AG08395 (cell line): ENCODE measurements at places on chromosomes 2 and 18.

GRCh38 chr18:32530947-32531651, 60.4 kb upstream of the GAREM1 start:
- no peak for DNase-seq

DNA sequence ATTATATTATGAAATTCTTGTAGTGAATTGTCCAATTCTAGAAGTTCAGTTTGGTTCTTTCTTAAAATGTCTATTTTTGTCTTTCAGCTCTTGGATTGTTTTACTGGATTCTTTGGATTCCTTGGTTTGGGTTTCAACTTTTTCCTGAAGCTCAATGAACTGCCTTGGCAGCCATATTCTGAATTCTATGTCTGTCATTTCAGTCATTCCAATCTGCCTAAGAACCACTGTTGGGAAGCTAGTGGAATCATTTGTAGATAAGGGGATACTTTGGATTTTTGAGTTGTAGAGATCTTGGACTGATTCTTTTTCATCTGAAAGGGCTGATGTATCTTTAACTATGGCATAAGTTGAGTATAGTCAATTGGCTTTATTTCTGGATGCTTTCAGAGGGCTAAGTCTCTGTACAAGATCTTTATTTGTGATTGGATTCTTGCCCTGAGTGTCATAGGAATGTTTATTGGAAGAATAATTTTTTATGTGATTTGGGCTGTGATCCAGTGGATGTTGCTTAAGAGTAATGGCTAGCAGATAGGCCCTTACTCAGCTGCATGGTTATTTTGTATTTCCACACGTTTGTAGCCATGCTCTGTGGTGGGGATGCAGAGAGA, 42.3 kb downstream of the SERPINB7 start:
- DNase-seq = peak; percentile 53

- DNase-seq = no peak
Observed at GRCh38 chr2:114139542-114139941, 249.7 kb downstream of the ACTR3 start.

DNA sequence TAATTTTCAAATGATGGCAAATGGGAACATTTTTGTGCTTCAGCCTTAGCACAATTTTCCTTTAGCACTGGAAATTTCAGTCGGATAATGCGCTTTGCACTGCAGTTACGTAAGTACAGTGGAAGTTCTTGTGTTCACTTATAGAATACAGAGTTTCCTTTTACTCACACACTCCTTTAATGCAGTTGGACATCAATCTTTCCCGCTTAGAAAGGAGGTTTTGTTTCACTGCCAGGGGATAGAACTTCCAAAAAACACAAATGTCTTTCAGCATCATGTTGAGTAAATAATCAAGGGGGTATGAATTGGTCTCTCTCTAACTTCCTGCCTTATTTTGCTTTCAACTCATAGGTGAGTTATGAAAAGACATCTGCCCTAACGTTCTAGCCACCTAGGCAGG, 63.2 kb downstream of the TGFA start:
- no peak for DNase-seq

DNA sequence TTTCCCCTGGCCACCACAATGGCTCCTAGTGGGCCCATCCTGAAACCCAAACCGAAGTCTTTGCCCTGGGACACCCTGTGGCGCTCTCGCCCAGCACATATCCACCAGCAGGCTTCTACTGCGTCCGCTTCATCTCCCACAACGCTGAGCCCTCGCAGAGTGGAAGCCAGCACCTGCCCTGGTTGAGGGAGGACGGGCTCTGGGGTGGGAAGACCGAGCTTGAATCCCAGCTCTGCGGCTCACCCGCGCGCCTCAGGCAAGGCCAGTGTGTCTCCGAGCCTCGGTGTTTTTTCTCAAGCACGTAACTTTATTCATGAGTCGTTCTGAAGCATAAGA, 15.6 kb downstream of the KLF11 start:
- DNase-seq = no peak

DNA sequence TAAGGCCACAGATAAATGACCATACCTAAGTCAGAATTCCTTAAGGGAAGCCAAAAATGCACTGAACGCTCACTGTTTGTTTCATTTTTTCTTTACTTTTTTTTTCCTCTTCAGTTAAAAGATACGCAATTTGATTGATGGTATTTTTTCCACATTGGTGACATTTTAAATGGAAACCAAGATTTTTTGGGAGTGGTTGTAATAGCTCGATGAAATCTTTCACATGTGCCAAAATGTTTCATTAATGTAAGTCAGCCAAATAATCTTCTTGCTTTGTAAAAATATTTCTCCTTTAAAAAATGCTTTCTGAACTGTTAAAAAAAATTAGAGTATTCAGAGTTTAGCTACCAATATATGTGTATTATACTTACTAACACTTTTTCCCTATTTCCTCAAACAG, 339.8 kb downstream of the ZEB2 start:
- no peak for DNase-seq

GRCh38 chr2:126832014-126832413, 66.7 kb upstream of the TEX51 start:
- no peak for DNase-seq

DNA sequence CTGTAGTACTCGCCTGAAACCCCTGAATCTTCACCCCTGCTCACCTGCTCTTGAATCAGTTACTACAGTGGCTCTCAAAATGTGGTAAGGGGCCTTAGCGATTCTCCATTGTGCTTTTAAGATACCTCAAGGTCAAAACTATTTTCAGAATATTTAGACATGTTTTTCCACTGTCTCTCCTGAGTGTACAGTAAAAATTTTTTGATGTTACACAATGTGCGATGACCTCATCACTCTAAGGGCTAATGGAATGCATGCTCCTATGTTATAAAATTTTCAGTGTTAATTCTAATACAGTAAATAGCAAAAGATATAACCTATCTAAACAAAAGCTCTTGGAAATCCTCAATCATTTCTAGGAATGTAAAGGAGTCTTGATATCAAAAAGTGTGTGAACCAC, 336.9 kb upstream of the PKDCC start:
- DNase-seq = no peak

- DNase-seq = no peak
Observed at GRCh38 chr2:42708179-42708578, 55.8 kb downstream of the OXER1 start.

DNA sequence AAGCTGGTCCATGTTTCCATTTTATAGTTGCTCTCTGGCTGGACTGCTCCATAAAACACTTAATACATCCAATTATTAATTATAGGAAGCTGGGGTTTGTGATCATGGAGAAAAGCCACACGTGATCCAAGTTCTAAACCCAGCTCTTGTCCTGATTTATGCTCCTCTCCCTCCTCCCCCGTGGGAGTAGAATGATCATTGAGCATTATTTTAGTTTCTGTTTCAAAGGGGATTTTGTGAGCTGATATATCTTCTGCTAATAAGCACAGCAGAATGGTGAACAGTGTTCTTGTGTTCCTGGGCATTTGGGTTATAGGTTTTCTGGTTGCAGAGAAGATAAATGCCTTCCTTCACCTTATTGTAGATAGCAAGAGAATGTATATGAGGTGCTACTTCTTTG, 135.7 kb upstream of the TMEM200C start:
- no peak for DNase-seq

DNA sequence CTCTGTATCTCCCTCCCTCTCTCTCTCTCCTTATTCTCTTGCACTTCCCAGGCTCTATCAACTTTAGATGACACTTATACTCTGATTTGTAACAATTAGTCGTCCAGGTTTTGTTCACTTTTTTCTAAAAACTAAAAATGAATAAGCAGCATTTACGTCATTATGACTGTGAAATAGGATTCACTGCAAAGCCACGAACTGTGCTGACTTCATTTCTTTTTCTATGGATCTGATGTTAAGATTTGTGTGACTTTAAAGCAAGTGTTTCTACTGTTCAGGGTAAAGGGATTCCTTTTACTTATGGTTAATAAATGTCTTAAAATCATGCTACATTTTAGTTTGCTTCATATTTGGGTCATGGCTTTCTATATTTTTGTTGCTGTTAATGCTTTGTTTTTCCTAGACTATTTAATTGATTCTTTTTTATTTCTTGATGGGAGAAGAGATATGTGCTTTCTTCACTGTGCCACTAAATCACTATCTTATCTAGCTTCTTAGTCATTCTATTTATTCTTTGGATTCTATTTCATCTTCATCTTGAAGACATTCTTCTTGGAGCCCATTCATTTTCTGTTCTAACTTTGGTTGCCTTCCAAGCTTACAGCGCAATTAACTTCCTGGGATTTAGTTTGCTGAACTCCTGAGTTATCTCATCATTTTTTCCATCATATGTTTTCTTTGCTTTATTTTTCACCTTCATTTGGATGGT, 480.4 kb upstream of the TRIB2 start:
- DNase-seq = no peak

GRCh38 chr2:162092658-162093556, 18.9 kb upstream of the DPP4 start:
- peak; percentile 84 for DNase-seq

GRCh38 chr18:72995558-72995957, 127.8 kb upstream of the NETO1 start:
- DNase-seq = no peak

DNA sequence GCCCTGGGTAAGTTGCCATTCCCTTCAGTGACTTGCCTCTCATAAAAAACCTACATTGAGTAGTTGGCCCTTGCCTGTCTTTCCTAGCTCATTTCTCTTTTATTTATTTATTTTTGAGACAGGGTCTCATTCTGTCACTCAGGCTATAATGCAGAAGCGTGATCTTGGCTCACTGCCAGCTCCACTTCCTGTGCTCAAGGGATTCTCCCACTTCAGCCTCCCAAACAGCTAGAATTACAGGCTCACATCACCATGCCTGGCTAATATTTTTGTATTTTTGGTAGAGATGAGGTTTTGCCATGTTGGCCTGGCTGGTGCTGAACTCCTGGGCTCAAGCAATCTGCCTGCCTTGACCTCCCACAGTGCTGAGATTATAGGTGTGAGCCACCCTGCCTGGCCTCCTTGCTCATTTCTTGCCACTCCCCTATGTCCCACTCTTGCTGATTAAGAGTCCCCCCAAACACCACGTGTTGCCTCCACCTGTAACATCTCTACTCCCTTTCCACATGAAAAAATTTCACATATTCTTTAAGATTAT, 12.6 kb downstream of the EVA1A start:
- no peak for DNase-seq

- DNase-seq = no peak
Observed at GRCh38 chr2:126851756-126852155, 46.9 kb upstream of the TEX51 start.

DNA sequence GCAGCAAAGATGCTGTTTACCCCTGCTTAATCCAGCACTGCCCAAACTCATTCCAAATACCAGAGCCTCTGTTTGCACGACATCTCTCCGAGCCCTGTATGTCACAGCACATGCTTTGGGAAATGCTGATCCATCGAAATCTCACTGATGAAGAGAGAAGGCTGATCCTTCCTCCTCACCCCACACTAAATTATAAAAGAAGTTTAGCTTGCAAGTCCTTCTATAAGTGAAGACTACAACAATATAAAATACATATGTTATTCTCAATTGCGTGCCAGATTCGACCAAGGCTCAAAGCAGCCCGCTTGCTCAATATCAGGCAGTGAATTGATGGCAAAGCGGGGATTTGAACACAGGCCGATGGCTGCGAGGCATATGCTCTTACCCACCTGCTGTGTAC, 30.7 kb upstream of the SLC35F6 start:
- DNase-seq = no peak

DNA sequence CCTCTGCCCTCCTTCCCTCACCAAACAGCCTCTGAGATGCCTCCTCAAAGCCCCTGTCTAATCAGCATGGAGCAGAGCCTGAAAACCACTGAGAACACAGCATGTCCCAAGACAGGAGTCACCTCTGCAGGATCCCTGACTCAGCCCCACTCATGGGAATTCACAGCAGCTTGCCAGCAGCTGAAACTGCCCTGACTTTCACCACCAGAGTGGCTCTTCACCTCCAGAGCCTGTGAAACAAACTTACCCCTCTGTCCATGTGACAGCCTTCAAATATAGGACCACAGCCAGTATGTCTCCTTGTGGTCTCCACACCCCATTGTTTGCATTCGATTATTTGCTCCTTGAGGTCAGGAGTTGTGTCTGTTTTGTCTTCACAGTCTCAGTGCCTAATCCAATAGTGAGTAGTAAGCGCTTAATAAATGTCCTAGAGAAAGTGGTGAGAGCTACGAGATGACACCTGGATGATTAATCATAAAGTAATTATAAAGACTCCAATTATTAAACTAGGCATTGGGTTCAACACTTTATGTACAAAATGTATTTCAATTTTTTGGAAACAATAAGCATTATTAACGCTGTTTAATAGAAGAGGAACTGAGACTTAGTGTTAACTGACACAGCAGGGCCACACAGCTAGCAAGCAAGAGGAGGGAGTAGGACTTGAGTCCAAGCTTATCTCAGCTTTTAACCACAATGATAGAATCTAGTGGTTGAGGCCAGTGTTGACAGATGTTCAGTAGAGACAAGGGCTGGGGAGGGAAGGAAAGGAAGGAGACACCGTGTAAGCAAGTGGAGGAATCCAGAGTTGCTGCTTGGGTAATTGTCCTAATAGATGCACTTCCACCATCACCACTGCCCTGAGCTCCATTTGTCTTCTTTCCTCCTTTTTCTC, 358.7 kb upstream of the TNP1 start:
- peak; percentile 53 for DNase-seq

DNA sequence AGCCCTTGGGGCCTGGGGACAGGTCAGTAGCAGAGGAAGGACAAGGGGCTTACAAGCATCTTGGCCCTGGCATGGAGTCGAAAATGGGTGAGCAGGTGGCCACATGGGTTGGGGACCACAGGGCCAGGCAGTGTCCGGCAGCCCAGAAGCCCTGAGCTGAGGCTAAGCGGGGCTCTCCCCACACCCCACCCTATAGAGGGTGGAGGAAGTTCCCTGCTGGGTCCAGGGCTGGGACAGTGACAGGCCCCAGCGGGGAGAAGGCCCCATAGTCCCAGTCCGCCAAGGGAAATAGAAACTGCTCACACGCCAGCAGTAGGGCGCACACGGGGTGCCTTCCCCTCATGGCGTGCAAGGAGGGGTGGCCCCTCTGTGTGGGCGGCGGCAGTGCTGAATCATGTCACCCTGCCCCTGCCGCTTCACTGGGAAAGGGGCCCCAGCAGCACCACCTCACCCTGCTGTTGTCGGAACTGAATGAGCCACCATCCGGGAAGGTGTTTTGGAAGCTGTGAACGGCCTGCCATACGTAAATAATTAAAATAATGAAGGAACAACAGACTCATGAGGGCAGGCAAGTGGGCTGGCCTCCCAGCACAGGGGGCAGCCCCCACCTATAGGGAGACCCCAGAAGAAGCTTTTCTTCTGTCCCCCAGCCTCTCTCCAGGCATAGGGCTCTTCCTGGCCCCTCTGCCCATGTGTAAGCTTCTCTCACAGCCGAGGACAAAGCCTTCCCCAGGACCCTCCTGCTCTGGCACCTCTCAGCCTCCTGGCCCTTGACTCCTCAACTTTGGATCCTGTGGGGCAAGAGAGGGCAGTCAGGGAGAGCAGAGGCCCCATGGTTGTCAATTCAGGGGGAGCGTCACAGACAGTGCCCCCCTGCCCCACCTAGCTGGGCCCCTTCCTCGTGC, 12.7 kb upstream of the DUSP2 start:
- DNase-seq = no peak

DNA sequence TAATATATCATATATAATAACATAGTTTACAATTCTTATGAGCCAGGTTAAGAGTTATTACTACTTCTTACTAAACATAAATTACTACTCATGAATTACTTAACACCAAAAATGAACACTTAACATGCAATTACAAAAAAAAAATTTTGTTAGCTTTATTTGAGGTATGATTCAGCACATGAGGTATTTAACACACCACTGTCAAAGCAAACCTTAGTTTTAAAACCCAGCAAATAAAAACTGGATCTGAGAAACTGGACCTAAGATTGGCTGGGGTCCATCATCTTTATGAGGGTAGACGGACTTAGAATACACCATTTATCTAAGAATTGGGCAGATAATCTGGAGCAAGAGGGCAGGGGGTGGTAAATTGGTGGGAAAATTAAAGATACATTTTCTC, 81.8 kb upstream of the CREB1 start:
- DNase-seq = no peak

- DNase-seq = peak; percentile 29
Observed at GRCh38 chr2:241771286-241772062, 5.1 kb upstream of the GAL3ST2 start.
